ENCODE measurements at places on chromosomes 12 and 14.
A peak's percentile ranks its signal among the peaks of the same experiment; 100 is the strongest.

- DNase-seq, result peak; percentile 91
These were observed at the start of gene NIN for GRCh38 chr14:50830932-50831725. NIN (minus strand) TSS chr14:50831162; CDS start chr14:50822056, 9,106 bp downstream.

DNA sequence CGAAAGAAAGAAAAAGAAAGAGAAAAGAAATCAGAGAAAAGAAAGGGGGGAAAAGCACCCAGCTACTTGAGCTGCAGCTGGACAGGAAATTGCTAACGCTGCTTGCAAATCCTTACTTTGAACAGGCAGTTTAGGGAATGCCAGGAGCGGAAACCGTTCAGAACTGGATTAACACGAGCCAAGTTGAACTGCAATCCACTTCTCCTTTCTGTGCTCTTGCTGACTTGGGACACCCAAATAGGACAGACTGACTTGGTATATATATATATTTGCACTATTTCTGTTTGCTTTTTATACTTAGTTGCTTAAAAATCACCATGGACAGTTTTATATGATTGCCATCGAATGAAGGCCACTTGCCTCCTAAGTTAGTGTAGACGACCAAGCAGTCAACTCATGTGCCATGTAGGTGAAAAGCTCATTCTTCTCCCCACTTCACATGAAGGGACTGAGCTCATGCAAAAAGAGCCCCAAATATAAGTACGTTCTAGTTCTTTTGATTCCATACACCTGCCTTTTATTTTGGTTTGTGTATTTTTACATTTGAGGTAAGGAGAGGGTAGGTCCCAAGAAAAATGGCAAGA is 5.5 kb downstream of the DUSP6 start:
- DNase-seq, result no peak

DNA sequence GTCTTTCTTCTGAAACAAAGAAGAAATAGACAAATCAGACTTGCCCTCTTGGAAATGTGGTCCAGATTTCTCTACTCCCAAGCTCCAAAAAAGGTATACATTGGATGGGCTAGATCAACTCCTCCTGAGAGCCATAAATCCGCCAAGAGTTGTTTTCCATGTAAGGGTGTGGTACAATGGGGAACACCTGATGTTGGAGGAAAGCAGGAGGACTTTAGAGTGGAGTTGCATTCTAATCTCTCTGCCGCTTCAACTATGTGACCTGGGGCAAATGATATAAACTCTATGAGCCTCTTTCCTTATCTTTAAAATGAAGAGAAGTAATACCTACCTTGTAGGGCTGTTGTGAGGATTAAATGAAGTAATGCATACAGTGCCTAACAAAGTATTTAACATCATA is 101.6 kb downstream of the RMST start:
- no peak for DNase-seq

- no peak for DNase-seq
These were observed 34.9 kb downstream of the LIMA1 start for GRCh38 chr12:50248411-50248810.

DNA sequence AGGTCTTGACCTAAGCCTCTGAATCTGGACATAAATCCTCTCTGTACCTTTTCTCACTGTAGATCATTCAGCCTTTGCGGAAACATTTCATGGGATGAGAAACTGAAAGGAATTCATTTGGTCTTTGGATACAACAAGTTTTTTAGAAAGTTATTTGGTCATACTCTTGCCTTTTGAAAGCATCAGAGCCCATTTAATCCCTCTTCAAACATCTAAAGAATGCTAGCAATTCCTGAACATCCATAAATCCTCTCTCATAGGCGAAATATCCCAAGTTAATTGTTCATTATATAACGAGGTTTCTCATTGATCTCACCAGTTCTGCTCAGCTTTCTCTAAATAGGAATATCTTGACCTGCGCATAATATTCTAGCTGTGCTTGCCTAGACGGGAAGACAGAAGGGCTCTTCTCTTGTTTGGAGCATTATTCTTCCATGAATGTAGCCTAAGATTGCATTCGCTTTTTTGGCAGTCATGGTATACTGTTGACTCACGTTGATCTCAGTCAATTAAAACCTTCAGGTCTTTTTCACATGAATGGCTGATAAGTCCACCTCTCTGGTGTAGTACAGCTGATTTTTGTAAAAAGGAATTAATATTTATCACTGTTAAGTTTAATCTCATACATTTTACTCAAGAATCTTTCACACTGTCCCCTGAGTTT is 24.1 kb downstream of the NTN4 start:
- DNase-seq, result no peak

GRCh38 chr12:116284396-116284795 is 6.9 kb upstream of the MED13L start:
- DNase-seq, result no peak

DNA sequence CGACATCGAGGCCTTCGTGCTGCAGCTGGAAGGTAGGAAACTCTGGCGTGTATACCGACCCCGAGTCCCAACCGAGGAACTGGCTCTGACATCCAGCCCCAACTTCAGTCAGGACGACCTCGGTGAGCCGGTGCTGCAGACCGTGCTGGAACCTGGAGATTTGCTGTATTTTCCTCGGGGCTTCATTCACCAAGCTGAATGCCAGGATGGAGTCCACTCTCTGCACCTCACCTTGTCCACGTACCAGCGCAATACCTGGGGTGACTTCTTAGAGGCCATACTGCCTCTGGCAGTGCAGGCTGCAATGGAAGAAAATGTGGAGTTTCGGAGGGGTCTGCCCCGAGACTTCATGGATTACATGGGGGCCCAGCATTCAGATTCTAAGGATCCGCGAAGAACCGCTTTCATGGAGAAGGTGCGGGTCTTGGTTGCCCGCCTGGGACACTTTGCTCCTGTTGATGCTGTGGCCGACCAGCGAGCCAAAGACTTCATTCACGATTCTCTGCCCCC is 1.4 kb downstream of the RIOX1 start:
- DNase-seq, result no peak

DNA sequence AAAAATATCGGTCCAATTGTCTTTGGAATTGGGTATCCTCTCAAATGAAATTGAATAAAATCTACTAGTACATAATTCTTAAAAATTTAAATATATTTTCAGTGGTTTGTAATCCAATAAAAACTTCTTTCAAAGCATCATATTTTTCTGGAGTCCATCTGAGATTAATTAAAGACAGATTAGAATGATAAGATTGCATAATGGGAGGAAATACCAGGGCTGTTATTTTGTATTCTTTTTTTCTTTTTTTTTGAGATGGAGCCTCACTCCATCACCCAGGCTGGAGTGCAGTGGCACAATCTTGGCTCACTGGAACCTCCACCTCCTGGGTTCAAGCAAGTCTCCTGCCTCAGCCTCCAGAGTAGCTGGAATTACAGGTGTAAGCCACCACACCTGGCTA is 103.8 kb downstream of the TMTC3 start:
- DNase-seq, result no peak

- DNase-seq, result peak; percentile 77
These were observed 3.6 kb downstream of the ZNF839 start for GRCh38 chr14:102323102-102323501.

DNA sequence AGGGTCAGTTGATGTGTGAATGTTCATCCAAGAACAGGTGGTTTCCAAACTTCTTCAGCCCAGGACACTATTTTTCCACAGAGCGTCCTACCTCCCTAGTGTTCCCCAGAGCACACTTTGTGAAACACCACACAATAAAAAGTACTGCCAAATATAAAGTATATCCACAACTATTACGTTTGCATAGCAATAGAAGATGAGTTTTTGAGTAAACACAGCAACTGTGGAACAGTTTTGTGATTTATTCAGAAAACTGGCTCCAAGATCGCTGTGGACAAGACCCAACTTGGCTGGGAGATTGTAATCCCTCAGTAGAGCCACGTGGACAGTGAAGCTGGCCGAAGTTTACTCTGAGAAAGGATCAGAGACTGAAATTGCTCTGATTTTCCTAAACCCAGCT is 14.5 kb upstream of the MAP1LC3B2 start:
- DNase-seq, result no peak

DNA sequence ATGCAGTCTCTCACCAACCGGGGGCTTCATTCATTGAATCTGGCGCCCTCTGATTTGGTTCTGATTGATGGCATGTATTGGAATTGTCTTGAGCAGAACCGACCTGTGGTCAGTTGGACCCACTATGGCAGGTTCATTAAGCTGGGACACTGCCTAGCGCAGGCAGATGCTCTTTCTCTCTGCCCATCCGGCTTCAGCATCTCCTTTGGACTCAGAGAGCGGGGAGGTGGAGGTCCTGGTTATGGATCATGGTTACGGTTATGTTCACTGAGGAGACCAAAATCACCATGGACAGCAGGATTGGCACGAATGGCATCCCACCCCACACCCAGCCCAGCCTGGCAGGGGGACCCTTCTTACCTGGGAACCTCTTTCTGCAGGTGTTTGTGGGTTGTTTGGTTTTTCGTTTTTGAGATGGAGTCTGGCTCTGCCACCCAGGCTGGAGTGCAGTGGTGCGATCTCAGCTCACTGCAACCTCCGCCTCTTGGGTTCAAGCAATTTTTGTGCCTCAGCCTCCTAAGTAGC is 16.4 kb upstream of the BCL7A start:
- no peak for DNase-seq

DNA sequence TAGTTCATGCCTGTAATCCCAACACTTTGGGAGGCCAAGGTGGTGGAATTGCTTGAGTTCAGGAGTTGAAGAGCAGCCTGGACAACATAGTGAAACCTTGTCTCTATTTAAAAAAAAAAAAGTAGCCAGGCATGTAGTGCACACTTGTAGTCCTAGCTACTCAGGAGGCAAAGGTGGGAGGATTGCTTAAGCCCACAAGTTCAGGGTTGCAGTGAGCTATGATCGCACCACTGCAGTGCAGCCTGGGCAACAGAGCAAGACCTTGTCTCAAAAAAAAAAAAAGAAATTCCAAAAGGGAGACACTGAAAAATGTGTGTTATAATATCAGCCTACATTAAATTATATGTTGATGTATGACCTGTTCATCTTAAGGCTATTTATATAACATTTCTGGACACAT is 14.7 kb downstream of the TMPO start:
- DNase-seq, result no peak

DNA sequence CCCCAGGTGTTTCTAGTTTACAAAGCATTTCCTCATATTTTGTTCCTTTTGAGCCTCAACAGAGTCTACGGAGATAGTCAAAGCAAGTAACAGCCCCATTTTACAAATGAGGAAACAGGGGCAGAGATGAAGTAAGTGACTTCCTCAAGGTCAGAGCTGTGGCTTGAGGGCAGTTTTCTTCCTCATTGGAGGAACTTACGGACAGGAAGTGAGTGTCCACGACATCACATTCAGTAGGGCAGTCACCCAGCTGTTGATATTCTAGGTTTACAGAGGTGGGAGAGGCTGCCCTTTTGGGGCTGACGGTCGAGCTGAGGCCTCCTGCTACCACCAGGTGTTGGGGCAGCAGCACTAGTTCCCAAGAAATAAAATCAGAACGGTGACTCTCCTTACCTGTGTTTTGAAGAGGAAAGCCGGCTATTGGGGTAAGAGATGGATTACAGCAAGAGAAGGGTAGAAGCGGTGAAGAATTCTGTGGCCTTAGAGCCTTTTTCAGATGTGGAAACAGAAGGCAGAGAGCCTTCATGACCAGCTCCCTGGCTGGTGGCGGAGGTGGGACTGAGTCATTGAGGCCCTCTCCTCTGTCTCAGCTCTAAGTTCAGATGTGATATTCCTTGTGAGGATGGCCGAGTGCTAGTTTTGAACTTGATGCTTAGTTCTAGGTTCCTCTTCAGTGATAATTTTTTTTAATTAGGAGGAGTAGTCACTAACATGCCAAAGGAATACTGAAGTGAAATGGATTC is 41.7 kb downstream of the SUSD6 start:
- no peak for DNase-seq

- DNase-seq, result peak; percentile 86
These were observed 435.8 kb downstream of the NRXN3 start for GRCh38 chr14:78605897-78606500.

DNA sequence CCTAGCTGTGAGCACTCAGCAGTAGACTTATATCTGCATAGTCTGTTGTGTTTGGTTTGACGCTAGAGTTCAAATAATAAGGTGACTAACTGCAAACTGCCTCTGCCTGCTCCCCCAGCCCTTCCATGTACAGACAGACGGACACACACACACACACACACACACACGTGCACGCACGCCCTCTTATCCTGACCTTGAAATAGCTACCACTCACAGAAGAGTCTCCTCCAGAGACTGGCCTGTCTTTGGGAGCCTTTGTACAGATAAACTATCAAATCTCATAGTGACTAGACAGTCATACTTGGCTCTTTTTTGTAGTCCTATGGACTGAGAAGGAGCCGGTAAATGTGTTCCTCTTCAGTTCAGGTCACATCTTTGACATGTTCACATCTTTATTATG is 158.4 kb downstream of the FBXL14 start:
- DNase-seq, result no peak

DNA sequence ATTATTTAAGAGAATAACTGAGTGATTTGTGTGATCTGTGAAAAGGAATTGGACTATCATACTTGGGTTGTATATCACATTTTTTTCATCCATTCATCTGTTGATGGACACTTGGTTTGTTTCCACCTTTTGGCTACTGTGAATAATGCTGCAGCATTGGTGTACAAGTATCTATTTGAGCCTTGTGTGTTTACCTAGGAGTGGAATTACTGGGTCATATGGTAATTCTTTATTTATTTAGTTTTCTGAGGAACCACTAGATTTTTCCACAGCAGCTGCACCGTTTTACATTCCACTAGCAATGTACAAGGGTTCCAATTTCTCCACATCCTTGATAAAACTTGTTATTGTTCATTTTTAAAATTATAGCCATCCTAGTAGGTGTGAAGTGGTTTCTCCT is 56.1 kb downstream of the APAF1 start:
- DNase-seq, result no peak

- DNase-seq, result no peak
These were observed 29.9 kb downstream of the RXYLT1 start for GRCh38 chr12:63809566-63809965.

- DNase-seq, result peak; percentile 53
These were observed 808 bp downstream of the ITPR2 start for GRCh38 chr12:26831951-26832821.

- no peak for DNase-seq
These were observed 196.9 kb downstream of the KITLG start for GRCh38 chr12:88383405-88383804.

DNA sequence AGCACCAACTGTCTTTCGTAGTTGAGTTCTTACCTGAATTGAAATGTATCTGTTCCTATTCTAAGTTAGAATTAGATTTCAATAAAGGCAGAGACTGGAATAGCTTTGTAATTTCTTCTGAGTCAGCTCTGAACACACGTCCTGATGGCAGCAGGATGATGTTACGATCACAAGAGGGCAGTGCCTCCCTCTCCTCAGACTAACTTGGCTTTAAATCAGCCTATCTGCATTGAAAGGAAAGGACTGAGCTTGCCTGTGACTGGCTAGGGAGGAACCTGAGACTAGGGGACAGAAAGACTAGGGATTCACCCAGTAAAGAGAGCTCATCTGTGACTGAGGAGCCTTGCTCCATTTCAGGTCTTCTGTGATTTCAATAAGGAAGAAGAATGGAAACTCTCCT is 323.7 kb upstream of the OR4E1 start:
- no peak for DNase-seq

- DNase-seq, result no peak
These were observed 120.9 kb downstream of the TMEM132C start for GRCh38 chr12:128387811-128388422.

- DNase-seq, result no peak
These were observed 1.7 kb upstream of the SYNE3 start for GRCh38 chr14:95518045-95518751.

- no peak for DNase-seq
These were observed 245.6 kb downstream of the SLC41A2 start for GRCh38 chr12:104712477-104712876.

- DNase-seq, result no peak
These were observed 47.7 kb downstream of the NCOR2 start for GRCh38 chr12:124519746-124520145.
